A549 treated with ZK216348 at 1 μM for 4 hours (cell line): ENCODE measurements at places on chromosomes 3 and 15. TPM values are rescaled to one million over a fixed set of nuclear protein-coding genes. Genes with fewer than 3 reads are reported as not detected.

The LRRC31 gene
- not detected in 5 replicates for total RNA-seq

The EPHA6 gene
- total RNA-seq, result 0.19 TPM in 2 of 5 replicates, not detected in the others

The ZNF80 gene
- not detected in 5 replicates for total RNA-seq

The RTP3 gene
- not detected in 5 replicates for total RNA-seq

The TEX9 gene
- total RNA-seq, result 2.7 to 5.3 TPM (median 5.0 TPM) in 5 replicates
